ENCODE measurements at places on chromosomes 5 and 9.

DNA sequence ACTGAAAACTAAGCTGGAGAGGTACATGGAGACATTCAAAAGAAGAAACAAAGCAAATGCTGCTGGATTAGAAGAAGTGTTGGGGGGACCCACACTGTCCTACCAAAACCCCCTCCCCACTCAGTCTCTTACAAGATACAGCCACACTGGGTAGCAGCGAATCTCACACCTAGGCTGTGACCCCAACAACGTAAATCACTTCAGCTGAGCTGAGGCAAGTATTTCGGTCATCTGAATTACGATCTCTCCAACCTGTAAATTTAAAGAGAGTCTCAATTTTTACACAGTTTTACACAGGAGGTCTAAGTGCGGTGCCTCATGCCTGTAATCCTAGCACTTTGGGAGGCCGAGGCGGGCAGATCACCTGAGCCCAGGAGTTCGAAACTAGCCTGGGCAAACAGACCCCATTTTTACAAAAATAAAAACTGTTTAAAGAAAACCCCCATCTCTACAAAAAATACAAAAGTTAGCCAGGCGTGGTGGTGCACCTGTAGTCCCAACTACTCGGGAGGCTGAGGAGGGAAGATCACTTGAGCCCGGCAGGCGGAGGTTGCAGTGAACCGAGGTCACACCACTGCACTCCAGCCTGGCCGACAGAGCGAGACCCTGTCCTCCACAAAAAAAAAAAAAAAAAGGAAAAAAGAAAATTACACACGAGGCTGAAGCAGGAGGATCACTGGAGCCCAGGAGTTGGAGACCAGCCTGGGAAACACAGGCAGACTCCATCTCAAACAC is 3.4 kb downstream of the CAMSAP1 start:
- DNase-seq = no peak

- DNase-seq = no peak
Observed at GRCh38 chr5:130099008-130099407, 194.7 kb downstream of the CHSY3 start.

DNA sequence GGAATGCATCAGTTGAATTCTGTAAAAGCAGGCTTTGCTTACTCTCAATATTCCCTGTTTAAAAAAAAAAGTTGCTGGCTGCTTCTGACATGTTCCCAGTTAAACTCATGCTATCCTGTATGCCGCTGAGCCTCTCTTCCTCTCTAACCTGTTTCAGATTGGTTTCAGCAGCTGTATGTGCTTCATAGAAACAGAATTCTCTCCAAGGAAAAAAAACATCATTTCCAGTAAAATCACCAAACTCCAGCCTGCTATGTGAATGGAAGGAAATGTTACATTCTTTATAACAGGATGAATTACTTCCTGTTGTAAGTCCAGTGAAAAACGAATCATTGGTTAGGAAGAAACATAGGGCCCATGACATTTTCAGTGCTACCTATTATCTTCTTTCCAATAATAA is 25.7 kb upstream of the KCNV2 start:
- DNase-seq = no peak

DNA sequence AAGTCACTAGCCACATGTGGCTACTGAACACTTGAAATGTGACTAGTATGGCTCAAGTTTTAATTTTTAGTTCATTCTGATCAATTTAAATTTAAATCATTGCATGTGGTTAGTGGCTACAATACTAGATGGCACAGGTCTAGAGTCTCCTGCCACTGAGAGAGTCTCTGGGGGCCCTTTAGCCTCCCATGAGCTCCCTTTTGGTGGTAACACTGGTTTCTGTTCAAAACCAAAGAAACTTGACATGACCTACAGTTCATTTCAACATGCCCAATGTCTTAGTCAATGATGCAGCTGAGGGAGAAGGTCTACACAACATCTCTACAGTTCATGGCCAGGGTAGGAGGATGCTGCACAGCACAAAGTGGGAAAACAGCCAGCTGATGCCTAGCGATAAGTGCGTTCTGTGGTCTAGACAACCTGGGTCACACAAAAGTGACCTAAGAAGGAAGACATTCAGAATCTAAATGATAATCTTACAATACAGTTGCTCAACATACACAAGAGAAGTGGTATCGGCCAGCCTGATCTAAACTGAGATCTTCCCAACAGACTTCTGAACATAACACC is 121.0 kb downstream of the AUH start:
- DNase-seq = no peak

GRCh38 chr5:54628050-54628449 is 110.5 kb downstream of the SNX18 start:
- no peak for DNase-seq

- no peak for DNase-seq
Observed at GRCh38 chr9:20651939-20652338, 29.6 kb upstream of the MLLT3 start.

GRCh38 chr5:172090976-172091547 is 84.6 kb upstream of the FBXW11 start:
- no peak for DNase-seq

- no peak for DNase-seq
Observed at GRCh38 chr9:37329576-37329975, 92.9 kb upstream of the GRHPR start.

GRCh38 chr9:13436591-13436990 is 157.1 kb upstream of the MPDZ start:
- DNase-seq = no peak

- no peak for DNase-seq
Observed at GRCh38 chr5:82163452-82164175, 114.5 kb downstream of the RPS23 start.

GRCh38 chr9:124440786-124441185 is 9.5 kb upstream of the ADGRD2 start:
- DNase-seq = no peak

- no peak for DNase-seq
Observed at GRCh38 chr5:154461531-154461930, 15.7 kb downstream of the SAP30L start.
